ENCODE measurements at places on chromosomes 1 and 21.

DNA sequence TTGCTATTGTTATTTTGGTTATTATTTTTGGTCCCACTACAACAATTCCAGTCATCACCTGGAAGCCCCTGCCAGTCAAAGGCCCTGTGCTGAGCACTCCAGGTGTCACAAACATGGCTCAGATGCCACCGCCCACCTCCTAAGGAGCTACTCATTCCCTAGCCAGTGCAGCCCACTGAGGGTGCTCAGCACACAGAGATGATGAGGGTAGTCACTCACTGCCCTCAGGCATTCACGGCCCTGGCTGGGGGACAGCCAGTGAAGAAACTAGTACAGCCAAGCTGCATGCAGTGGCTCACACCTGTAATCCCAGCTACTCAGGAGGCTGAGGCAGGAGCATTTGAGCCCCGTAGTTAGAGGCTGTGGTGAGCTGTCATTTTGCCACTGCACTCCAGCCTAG lies 42.3 kb downstream of the NIPAL3 start:
- no peak for DNase-seq

DNA sequence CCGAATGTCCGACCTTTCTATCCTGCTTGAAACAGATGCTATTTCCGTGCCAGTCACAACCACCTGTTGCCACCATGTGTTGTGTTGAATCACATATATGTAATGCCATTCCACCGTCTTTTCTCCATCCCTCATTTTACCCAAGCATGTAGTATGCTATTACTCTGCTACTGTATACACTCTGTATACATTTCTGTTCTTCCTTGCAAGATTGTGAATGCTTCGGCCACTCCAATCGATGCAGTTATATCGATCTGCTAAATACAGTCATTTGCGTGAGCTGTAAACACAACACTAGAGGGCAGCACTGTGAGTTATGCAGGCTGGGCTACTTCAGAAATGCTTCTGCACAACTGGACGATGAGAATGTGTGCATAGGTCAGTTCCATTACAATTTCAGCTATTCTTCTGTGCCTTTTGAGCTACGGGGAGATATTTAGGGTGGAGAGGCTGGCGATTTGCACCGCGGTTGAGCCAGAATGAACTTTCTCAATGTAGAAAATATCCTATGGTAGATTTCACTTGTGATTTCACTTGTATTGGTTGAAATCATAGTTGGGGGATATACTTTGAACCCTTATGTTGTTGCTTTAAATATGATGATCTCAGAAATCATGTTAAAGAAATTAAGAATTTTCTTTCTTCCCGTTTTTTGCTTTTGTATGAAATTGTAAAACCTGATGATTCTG lies 289.8 kb downstream of the NTNG1 start:
- no peak for DNase-seq

GRCh38 chr1:213186168-213186567 lies 135.1 kb downstream of the RPS6KC1 start:
- DNase-seq = no peak

DNA sequence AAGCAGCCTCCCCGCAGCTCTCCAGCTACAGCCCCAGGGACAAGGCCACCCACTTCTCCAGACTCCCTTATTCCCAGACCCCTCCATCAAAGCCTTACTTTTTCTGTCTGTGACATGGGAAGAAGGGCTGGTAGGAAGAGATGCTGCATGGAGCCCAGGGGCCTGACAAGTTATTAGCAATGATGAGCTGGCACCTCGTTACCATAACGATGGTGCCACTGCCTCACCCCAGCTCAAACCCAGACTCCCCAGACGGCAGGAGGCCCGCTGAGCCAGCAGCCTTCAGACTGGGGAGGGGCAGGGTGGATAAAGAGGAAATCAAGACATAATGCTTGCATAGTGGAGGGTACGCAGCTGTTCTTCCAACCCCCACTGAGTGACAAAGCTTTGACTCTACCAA lies 3.3 kb downstream of the DLGAP3 start:
- DNase-seq = no peak

- no peak for DNase-seq
These were observed 76.3 kb downstream of the RD3 start for GRCh38 chr1:211415700-211416099.

DNA sequence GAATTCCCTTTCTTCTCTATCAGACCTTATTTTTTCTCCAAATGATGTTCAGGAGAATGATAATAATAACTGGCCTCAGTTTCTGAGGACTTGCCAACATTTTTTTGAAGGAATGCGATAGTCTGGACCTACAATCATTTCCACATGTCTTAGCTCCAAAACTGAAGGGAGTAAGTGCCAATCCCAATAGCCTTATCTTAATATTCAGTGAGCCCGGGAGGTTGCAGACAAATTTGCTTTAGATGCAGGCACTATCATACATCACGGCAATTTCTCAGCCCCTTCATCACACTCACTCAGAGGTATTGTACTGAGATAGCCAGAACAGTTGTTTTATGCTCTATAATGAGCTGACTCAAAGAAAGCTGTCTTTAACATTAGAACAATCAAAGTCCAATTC lies 796.9 kb downstream of the ADGRL2 start:
- no peak for DNase-seq

- DNase-seq = no peak
These were observed 215.9 kb downstream of the DISC1 start for GRCh38 chr1:231842441-231842840.

GRCh38 chr1:33944846-33945245 lies 81.0 kb downstream of the HMGB4 start:
- DNase-seq = no peak
